CD4-positive, alpha-beta T cell treated with Interferon alpha-2 for 1 hour (primary cell): ENCODE measurements at places on chromosomes 11 and 22.

GRCh38 chr11:59292611-59293010 is 66.1 kb upstream of the OR5AN1 start:
- DNase-seq: no peak

DNA sequence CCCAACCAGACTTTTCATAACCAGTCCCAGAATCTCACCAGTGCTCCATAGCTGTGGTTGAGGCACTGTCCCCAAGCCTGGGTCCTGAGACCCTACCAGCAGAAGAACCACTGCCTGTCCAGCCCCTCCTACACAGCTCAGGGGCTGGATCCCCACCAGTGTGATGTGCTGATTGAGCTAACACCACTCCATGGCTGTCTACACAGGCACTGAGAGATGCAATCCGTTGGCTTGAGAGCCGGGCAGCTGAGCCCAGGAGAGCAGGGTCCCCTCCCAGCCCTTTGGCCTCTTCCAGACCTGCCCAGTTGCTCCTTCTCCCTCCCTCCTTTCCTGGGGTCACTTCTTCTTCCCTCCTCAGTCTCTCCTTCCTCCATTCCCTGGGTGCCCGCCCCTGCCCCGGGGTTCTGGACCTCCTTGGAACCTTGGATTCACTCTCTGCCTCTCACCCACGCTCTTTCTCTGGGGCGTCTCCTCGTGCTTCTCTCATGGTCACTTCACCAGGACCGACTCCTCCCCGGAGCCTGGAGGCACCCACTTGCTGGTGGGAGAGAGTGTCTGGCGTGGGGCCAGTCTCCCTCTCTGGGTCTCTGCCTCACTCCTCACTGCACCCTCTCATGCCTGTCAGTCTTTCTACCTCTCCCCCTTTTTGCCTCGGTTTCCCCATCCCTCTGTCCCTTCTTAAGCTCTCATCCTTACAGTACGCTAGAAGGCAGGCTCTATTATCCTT is 706 bp upstream of the SCYL1 start:
- DNase-seq: no peak

- DNase-seq: no peak
Measured at GRCh38 chr22:19398206-19398605, 33.3 kb downstream of the HIRA start.

- DNase-seq: no peak
Measured at GRCh38 chr22:44448271-44448830, 49.7 kb downstream of the RTL6 start.

DNA sequence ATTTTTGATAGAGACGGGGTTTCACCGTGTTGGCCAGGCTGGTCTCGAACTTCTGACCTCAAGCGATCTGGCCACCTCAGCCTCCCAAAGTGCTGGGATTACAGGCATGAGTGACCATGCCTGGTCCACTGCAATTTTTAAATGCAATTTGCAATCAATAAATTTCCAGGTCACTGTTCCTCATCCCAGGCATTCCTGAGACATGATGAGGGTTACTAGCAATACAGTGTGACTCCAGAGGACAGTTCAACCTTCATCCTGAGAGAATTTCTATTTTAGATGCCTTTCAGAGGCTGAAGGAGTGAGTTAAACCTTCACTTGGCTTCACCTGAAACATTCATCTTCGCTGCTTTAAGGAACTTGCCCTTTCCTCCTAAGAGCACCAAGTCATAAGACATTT is 9.7 kb upstream of the UBASH3B start:
- no peak for DNase-seq

DNA sequence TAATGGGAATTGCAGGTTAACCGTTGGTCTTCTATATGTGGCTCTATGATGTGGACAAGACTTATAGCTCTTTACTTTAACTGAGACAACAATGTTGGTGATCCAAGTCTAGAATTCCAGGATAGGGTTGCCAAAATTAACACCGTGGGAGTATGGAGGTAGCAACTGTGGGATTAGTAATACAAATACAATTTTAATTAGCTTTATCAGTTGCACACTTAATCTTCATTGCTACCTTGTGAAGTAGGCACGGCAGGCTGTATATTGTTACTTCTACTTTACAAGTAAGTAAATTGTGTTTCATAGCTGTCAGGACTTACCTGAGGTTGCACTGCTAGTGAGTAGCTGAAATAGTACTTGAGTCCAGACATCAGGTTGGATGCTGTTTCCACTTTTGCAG is 21.0 kb downstream of the MTMR3 start:
- no peak for DNase-seq

GRCh38 chr11:7421136-7421535 is 64.2 kb upstream of the OLFML1 start:
- DNase-seq: no peak

- DNase-seq: no peak
Measured at GRCh38 chr22:46695346-46696228, 42.5 kb downstream of the CERK start.

GRCh38 chr11:76850130-76850529 is 10.6 kb upstream of the ACER3 start:
- no peak for DNase-seq

DNA sequence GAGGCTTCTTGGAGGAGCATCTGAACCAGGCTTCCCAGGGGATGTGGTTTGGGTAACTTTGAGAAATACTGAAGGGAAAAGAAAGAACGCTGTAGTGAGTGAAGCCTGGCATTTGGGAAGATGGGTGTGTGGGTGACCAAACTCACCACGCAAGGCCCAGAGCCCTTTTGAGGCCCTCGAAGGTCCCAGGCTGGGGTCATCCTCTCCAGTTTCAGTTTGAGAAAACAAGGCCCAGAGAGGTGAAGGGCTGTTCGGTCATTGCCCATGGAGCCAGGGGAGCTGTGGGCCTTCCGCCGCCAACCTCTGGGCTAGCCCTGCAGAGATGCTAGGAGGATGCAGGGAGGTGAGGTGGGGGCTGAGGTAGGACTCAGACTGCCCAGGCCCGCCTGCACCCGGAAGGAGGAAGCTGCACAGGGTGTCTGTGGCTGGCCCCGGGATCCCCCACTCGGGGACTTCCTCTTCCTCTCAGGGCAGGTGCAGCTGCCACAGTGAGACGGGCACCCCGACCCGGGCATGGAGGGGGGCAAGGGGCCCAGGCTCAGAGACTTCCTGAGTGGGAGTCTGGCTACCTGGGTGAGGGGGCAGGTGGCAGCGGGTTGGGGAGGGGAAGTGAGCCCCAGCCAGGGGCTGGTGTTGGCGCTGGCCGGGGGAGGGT is at the start of gene CCDC88B:
Gene CCDC88B, plus strand, starts transcription at position 451 of the 655 bp plus-strand sequence. Its CDS starts 63 bp downstream, at position 514.
- peak; percentile 91 for DNase-seq

GRCh38 chr11:77154381-77155081 is 26.5 kb downstream of the MYO7A start:
- no peak for DNase-seq

GRCh38 chr11:36657610-36658267 is 59.7 kb upstream of the RAG2 start:
- no peak for DNase-seq

DNA sequence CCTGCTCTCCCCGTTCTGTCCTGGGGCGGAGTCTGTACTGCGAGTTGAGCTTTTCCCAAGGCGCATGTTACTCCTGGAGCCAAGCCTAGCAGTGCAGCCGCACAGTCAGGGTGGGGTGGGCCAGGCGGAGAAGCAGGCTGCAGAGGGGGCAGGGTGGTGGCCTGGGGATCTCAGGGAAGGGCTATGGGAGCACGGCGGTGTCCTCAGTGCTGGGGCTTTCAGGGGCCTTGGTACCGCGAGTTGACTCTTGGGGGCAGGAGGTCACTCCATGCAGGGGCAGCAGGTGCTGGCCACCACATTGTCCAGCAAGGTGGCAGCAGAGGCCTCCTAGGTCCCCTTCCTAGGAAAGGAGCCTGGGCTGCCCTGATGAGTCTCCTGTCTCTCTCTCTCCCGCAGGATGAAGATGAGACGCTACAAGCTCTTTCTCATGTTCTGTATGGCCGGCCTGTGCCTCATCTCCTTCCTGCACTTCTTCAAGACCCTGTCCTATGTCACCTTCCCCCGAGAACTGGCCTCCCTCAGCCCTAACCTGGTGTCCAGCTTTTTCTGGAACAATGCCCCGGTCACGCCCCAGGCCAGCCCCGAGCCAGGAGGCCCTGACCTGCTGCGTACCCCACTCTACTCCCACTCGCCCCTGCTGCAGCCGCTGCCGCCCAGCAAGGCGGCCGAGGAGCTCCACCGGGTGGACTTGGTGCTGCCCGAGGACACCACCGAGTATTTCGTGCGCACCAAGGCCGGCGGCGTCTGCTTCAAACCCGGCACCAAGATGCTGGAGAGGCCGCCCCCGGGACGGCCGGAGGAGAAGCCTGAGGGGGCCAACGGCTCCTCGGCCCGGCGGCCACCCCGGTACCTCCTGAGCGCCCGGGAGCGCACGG is 14.9 kb upstream of the MIEF1 start:
- no peak for DNase-seq

- DNase-seq: no peak
Measured at GRCh38 chr11:127345819-127346459, 345.4 kb upstream of the KIRREL3 start.

DNA sequence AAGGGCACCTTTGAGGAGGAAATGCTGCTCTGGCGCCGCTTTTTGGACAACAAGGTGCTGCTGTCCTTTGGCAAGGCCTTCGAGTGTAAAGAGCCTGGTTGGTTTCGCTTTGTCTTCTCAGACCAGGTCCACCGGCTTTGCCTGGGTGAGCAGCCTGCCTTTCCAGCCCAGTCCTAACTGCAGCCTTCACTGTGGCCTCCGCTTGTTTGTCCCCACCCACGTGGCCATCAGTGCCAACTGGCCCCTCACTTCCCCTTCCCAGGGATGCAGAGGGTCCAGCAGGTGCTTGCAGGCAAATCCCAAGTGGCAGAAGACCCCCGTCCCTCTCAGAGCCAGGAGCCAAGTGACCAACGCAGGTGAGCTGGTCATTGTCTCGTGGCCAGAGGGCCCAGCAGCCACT is 12.0 kb upstream of the EXT2 start:
- DNase-seq: no peak

DNA sequence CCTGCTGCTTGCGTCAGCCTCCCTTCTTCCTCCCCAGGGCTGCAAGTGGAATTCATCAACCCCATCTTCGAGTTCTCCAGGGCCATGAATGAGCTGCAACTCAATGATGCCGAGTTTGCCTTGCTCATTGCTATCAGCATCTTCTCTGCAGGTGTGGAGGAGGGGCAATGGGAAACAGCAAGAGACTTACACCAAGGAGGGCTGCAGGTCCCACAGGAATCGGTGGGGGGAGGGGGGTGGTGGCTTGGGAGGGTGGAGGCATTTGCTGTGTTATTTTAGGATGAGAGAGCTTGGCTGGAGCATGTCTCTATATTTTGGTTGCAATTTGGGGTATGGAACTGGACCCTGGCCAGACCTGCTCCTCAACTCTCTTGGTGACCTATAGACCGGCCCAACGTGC is 2.1 kb upstream of the MADD start:
- DNase-seq: no peak

GRCh38 chr11:34243600-34244464 is 114.0 kb downstream of the ABTB2 start:
- DNase-seq: no peak

GRCh38 chr11:129223701-129224149 is 31.6 kb upstream of the ARHGAP32 start:
- no peak for DNase-seq

GRCh38 chr11:97860237-97860636 is 1160.5 kb upstream of the CNTN5 start:
- DNase-seq: no peak

GRCh38 chr11:107858217-107859070 is at the start of gene SLC35F2:
Gene SLC35F2, minus strand, starts transcription at chr11:107858787. Its CDS starts 20 bp downstream, at chr11:107858767.
- DNase-seq: peak; percentile 70

- no peak for DNase-seq
Measured at GRCh38 chr22:22403306-22403705, 105.2 kb downstream of the ZNF280B start.

DNA sequence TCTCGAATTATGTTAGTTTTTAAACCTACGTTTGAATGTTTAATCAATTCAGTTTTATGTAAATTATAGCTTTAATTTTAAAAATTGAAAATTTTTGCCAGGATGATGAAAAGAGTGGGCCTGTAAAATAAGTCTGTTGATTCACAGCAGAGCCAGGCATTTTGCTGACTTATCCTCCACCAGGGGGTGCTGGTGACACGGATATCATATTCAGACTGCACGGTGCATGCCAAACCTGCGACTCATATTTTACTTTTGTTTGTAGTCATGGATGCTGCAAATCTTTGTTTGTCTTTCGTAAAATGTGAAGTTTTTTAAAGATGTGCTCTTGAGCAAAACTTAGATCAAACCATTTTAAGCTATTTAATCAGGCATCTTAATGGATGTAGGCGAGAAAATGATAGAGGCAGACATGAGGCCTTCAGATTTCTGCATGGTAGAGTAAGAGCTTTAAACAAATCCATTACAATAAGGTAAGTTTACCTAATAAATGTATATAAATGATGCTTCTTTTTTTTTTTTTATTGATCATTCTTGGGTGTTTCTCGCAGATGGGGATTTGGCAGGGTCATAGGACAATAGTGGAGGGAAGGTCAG is 3.6 kb upstream of the OR8B3 start:
- peak; percentile 37 for DNase-seq

DNA sequence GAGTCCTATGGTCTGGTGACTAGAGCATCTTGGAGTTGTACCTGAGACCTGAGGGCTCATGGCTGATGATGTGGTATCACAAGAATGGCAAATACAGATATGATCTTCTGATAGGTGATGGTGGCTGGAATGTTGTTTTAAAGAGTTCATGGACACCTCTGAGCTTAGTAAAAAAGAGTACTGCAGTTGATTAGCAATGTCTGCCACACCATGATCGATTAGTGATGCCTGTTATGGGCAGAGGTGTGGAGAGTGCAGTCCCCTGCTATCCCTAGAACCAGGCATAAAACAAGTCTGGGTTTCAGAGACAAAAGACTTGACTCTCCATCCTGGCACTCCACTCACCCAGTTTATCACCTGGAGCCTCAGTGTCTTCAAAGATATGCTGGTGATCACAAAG is 1.4 kb upstream of the BATF2 start:
- no peak for DNase-seq

- no peak for DNase-seq
Measured at GRCh38 chr11:116115801-116116200, 611.6 kb upstream of the CADM1 start.

DNA sequence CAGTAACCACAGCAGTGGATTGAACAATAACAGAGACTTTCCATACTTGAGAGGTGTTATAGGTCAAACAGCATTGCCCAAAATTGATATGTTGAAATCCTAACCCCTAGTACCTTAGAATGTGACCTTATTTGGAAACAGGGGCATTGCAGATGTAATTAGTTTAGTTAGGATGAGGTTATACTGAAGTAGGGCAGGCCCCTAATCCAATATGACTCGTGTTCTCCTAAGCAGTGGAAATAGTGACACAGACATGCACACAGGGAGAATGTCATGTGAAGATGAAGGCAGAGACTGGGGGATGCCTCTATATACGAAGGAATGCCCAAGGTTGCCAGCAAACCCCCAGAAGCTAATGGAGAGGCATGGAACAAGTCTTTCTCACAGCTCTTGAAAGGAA is 270.5 kb downstream of the TENM4 start:
- no peak for DNase-seq
